DMS153 (cell line): ENCODE measurements at places on chromosomes 7 and 10.

- DNase-seq = peak; percentile 62
Measured at GRCh38 chr7:146115851-146116520, 615 bp upstream of the CNTNAP2 start.

DNA sequence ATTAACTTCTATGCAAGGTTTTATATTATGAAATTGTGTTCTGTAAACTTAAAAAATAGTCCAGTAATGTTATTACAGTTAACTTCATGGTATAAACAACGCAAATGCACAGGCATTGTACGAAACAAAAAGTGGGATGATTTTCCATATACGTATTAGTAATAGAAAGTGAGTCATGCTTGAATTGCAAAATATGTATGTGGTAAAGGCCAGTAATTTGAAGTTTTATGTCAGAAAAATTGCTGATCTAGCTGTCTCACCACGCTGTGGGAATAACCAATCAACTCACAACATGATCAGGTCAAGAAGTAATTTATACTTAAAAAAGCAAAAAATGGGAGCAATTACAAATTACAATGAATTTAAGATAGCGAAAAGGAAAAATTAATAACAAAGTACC lies 37.0 kb upstream of the GLI3 start:
- DNase-seq = no peak

DNA sequence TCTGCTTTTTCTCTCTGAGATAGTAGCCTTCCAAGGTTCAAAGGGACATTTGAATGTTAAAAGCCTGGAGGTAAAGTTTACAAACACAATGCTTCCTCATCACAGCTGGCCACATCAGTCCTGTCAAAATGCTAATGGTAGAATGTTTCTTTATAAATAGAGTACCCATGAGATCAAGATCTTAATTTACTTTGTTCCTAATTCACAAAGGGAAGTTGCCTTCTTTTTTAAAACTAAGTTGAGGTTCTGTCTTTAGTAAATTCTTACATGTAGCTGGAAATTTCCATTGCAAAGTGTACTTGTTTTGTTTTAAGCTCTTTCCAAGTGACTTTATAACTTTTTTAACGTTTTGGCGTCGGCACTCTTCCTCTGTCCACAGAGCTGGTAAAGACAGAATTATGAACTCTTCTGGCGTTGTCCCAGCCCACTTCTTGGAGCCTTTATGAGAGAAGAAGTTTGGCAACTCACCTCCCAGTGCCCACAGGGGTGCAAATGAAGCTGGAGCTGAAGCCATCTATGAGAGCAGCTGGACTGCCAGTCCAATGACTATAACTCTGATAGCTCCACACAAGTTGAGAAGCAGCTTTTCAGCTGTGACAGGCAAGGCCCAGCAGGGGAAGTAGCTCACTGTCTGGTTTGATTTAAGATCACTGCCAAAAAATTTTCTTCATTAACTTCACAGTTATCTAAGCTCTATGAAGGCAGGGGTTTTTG lies 23.3 kb downstream of the FZD1 start:
- DNase-seq = no peak

DNA sequence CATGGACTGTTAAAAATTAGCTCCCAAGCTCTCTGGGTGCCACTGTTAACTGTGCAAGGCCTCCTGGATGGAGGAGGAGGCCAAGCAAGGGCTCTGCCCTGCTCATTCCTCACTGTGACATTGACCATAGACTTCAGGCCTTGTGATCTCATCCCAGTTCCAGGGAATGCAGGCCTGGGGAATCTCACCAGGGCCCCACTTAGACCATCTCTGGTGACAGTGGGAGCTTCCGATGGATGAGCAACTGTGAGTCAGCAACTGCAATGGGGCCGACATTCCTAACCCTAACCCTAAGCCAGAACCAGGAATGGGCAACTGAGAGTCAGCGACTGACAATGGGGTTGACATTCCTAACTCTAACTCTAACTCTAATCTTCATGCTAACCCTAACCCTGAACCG lies 50.4 kb upstream of the MSMB start:
- no peak for DNase-seq

GRCh38 chr7:148847815-148848734 lies 36.0 kb downstream of the EZH2 start:
- no peak for DNase-seq

DNA sequence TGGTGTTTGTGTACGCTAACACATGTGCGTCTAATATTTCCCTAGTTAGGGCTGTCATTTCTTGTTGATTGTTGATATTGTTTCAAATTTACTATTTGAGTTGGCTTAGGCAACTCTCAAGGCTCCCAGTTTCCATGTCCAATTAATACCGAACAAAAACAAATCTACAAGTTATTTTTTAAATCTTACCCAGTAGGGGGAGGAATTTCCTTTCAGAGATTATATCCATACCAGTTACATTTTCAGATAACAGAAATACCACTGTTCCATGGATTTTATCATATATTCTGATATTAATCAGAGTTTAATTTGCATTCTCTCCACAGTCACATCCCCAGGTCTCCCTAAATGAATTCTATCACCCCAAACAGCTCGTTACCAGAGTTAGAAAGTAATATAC lies 7.2 kb upstream of the AKR1B10 start:
- no peak for DNase-seq

DNA sequence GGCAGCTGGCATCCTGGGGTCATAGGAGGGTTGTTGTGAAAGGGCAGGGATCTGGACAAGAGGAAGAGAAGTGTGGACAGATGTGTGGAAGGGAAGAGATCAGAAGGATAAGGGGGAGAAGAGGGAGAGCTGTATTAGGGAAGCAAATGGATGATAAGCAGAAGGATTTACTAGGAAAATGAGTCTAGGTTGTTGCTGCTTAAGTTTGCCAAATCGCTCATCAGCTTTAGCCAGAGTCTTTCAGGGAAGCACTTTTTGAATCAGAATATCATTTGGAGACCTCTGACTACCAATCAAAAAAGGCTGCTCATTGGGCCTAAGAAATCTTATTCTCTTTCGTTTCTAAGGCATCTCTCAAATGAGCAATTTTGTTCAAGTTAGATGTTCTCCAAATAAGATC lies 2.6 kb upstream of the CSGALNACT2 start:
- DNase-seq = no peak
